Psoas muscle (tissue), 8 donors: ENCODE measurements at places on chromosomes 7 and 10. TPM values are rescaled to one million over a fixed set of nuclear protein-coding genes. Genes with fewer than 3 reads are reported as not detected.
A peak's percentile ranks its signal among the peaks of the same experiment; 100 is the strongest.

The POLD2 gene
- 121 TPM for total RNA-seq

The HOGA1 gene
- total RNA-seq = 0.66 TPM

The KLHDC10 gene
- total RNA-seq = 30.5 TPM

The ANKRD2 gene
- total RNA-seq = 1,055 TPM

GRCh38 chr10:12389154-12389734, 39.9 kb downstream of the CAMK1D start:
- no peak overlapping the region for H3K4me3 ChIP-seq
- no peaks in the 10 kb centered on the region for H3K36me3 ChIP-seq
- no peak for DNase-seq
- no peak overlapping the region for H3K27ac ChIP-seq
- H3K4me1 ChIP-seq = no peaks in the 10 kb centered on the region
- no peaks in the 10 kb centered on the region for H3K27me3 ChIP-seq

- no peak for DNase-seq
- no peaks in the 10 kb centered on the region for H3K27me3 ChIP-seq
- no peak overlapping the region for H3K4me3 ChIP-seq
- H3K36me3 ChIP-seq = no peaks in the 10 kb centered on the region
- H3K27ac ChIP-seq = no peak overlapping the region
- no peaks in the 10 kb centered on the region for H3K4me1 ChIP-seq
These were observed 162.8 kb upstream of the TNRC18 start for GRCh38 chr7:5586279-5586962.

GRCh38 chr7:23014681-23015080, 751 bp upstream of the HYCC1 start:
- peak overlapping the region; percentile 35 for H3K4me3 ChIP-seq
- H3K27me3 ChIP-seq = no peaks in the 10 kb centered on the region
- no peak for DNase-seq
- no peaks in the 10 kb centered on the region for H3K36me3 ChIP-seq

DNA sequence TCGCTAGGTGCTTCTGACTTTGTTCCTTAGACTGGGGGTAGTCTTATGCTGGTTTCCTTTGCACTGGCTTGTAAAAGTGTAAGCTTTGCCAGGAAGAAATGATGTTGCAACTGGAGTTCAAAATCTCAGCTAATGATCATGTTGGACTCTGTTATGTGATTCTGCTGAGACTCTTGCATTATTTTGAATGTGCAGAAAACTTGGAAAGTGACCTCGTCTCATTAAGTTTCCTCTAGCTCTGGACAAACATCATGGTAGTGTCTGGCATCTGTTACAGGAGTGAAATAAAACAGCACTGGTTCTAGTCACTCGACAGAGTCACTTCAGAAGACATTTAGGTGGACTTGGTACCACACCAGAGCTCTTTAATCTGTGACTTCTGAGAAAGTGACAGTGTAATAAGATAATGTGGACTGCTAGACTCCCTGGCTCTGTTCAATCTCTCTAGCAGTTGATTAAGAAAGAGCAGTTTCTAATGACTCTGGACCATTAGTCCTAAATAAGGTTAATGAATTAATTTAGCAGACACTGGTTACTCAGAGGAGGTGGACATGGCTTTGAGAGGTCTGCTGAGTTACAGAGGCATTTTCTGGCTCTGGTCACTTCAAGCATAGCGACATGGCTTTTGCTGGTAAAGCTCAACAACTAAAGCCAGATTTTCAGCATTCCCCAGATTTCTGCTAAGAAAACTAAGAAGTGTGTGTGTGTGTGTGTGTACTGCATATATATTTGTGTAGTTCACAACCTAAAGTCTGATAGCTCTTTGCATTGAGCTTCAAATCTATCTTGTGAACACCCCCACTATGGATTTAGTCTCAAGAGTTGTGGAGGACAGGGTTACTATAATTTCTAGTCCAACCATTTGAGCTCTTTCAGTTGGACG, 2.0 kb downstream of the NRP1 start:
- peaks cover 26% of the 10 kb centered on the region for H3K4me1 ChIP-seq
- no peak for DNase-seq
- peak overlapping the region; percentile 84 for H3K4me3 ChIP-seq
- H3K27ac ChIP-seq = peak overlapping the region; percentile 85

DNA sequence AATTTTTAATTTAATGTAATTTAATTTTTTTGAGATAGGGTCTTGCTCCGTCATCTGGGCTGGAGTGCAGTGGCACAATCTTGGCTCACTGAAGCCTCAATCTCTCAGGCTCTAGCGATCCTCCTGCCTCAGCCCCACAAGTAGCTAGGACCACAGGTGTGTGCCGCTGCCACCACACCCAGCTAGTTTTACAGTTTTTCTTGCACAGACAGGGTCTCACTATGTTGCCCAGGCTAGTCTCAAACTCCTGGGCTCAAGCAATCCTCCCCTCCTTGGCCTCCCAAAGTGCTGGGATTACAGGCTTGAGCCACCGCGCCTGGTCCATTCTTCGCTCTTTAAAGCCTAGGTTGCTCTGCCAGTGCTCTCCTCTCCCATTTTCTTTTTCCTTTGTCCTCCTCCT, 12.9 kb downstream of the CALML3 start:
- H3K27ac ChIP-seq = no peak overlapping the region
- no peak overlapping the region for H3K4me3 ChIP-seq
- H3K27me3 ChIP-seq = no peaks in the 10 kb centered on the region
- no peak for DNase-seq

DNA sequence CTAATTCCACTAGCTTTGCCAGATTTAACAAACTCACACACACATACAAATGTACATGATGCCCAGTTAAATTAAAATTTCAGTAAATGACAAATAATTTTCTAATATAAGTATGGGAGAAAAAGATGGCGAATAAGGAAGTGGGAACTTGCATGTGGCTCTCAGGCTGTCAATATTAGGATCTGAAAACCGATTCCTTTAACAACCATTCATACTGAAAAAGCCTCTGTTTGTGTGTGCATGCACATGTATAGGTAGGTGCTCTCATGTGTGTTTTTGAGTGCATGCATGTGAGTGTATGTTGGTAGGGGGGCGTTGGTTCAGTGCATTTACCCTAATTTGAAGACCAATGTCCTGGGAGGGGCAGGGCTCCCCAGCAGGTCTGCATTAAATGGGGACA, 125.3 kb downstream of the HTR7 start:
- no peak overlapping the region for H3K27ac ChIP-seq
- no peaks in the 10 kb centered on the region for H3K27me3 ChIP-seq
- H3K36me3 ChIP-seq = no peaks in the 10 kb centered on the region
- DNase-seq = no peak
- H3K4me1 ChIP-seq = no peaks in the 10 kb centered on the region

- no peaks in the 10 kb centered on the region for H3K27me3 ChIP-seq
- H3K4me1 ChIP-seq = no peaks in the 10 kb centered on the region
- no peak overlapping the region for H3K27ac ChIP-seq
- no peak for DNase-seq
These were observed 83.1 kb upstream of the IGFBP3 start for GRCh38 chr7:46003896-46004875.

DNA sequence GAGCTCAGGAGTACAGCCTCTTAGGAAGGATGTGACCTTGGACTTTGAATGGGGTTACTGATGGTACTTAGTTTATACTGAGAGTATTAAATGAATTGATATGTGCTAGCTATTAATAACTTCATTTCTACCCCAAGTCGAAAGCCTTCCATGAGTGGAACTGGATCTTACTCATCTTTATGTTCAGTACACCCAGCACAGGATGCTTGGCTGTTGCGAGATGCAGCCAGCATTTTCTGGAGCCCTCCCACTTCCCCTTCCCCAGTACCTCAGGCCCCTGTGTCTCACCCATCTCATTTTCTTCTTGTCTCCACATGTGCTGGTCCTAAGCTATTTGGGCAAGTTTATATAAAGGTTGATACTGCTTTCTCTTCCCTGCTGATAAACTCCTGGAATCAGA, 7.2 kb downstream of the UPP1 start:
- H3K4me3 ChIP-seq = no peak overlapping the region
- no peaks in the 10 kb centered on the region for H3K27me3 ChIP-seq
